ENCODE measurements at places on chromosomes 2 and 18.
A peak's percentile ranks its signal among the peaks of the same experiment; 100 is the strongest.

DNA sequence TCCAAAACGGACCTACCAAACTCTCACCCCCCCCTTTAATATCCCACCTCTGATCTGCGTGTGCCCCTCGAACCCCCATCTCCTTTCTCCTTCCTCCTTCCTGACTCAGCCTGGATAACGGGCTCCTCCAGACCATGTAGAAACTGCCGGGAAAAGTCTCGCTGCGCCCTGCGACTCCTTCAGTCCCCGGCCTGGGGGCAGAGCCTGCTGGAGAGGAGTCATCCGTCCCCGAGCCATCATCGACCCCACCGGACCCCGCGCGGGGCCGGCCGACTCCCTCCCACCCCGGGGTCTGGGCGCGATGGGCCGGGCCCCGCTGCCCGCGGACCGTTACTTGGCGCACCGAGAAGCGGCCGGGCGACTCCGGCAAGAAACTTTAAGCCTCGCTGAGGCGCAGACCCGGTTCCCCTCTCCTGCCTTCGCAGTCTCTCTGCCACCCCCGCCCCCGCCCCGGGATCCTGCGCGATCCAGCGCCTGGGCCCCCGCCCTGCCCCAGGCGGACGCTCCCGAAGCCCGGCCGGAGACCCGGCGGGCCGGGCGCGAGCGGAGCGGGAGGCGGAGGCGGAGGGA is 3.4 kb downstream of the ZEB2 start:
- DNase-seq = no peak

- peak; percentile 70 for DNase-seq
These were observed 748 bp downstream of the FMNL2 start for GRCh38 chr2:152335726-152336118.

- DNase-seq = no peak
These were observed 511.3 kb upstream of the RAB12 start for GRCh38 chr18:8097927-8098326.

DNA sequence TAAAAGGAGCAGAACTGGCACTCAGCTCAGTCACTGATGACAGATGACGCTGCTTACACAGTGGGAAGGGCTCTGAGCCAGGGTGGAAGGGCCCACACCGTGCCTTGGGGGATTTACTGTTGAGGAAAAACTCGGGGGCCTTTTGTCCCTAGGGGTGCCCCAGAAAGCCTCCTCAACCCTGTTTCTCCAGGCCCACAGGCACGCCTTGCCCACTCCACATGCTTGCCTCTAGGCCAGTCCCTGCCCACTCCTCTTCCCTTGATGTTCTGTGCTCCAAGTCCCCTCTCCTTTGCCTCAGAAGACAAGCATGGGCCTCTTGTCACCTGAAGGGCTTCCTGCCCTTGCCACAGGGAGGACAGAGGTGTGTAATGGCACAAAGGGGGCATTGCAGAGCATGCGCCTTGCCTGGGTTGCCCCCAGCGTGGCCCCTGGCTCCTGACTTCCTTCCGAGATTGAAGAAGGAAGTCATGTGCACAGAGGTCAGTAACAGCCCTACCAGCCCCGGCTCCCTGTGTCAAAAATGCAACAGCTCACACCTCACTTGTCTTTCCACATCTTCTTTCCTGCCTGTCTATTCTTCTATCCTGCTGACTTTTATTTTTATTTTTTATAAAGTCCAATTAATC is 65.1 kb downstream of the LIPG start:
- DNase-seq = no peak

- no peak for DNase-seq
These were observed 5.6 kb downstream of the TXNL4A start for GRCh38 chr18:79982736-79983135.

DNA sequence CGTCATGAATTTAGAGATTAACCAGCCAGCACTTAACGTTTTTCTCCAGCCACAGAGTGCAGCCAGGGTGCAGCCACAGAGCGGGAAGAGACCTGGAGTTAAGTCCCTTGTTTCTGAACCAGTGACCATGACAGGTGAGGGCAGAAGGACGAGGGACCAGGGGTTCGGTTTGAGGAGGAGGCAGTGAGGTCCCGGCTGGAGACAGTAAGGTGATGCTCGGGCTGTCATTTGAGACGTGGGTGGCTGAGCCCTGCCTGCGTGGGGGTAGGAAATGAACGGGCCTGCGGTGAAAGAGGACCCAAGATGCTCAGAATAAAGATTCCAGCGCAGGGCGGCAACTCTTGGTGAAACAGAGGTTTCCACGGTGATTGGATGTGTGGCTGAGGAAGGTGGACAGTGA is 205.9 kb downstream of the SNTG2 start:
- no peak for DNase-seq

DNA sequence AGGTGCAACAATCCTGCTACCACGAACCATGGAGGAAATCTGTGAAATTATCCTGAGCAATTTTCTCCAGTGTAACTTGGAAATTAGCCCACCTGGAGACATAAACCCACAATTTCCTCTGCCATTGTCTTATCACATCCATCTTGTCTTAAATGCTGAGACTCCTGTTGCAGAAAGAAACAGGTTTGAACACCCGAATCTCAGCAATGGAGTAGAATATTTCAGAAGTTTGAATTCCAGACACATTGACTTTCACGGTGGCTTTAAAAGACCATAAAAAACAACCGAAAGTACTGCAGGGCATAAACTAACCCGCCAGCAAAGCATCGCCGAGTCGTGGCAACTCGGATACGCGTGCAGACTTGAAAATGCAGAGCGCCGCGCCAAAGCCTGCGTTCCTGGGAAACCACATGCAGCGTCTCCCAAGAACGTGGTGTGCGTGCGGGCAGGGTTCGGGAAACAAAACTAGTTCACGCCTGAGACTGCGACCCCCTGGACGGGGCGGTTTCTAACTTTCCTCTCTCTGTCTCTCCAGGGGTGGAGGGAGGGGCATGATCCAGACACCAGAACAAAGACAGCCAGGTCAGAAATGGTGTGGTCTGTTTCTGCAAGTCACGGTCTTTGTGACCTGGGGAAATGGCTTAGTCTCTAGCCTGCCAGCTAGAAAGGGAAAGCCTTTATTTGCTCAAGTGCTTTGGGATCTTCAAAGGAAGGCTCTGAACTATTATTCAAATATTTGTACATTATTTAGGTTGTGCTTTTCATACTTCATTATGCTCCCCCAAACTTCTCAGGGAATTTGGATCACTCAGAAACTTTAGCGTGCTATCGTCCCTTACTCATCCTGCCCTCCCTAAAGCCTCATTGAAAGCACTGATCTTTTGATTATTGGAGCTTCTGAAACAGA is 26.9 kb upstream of the KCTD1 start:
- no peak for DNase-seq

DNA sequence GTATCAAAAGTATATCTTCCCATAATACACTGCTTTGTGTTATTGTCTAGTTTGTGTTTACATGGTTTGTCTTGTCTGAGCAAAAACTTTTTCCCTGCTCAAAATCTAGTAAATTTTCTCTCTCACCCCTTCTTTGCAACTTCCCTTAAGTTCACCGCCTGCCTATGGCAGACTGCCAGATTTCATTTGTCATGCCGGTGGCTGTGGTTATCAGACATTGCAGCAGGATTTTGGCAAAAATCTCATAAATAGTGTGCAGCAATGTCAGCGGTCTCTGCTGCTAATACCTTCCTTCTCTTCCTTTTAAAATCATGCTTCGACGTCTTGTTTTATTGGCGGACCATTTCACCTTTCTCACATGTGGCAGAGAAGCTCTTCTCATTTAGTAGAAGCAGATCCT is 45.6 kb upstream of the TMEM178A start:
- DNase-seq = no peak

GRCh38 chr2:208034503-208035140 is 9.3 kb upstream of the PLEKHM3 start:
- no peak for DNase-seq

DNA sequence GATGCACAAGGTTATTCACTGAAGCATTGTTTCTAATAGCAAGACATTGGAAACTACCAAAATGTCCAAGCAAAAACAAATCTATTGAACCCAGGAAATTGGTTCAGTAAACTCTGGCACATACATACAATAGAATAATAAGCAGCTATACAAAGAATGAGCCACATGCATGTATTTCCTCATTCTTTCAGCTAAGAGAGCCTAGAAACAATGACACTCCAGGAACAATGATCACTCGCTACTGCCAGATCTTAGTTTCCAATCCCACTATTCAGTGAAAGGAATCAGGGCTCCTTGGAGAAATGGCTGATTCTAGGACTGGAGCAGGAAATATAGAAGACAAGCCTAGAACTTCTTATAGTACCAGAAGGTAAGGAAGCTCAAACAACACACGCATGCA is 221.9 kb upstream of the AGAP1 start:
- no peak for DNase-seq
